Activated CD8-positive, alpha-beta memory T cell treated with anti-CD3 and anti-CD28 coated beads for 1 hour (primary cell): ENCODE measurements at places on chromosomes 2 and 18.

- no peak for DNase-seq
Observed at GRCh38 chr18:9055185-9055584, 47.3 kb upstream of the NDUFV2 start.

- no peak for DNase-seq
Observed at GRCh38 chr2:174334781-174335251, at the start of gene SP9. TSS of gene SP9 (plus strand) at chr2:174334954. CDS start at chr2:174335093, 139 bp downstream.

GRCh38 chr2:128362889-128363228 is 44.2 kb upstream of the HS6ST1 start:
- DNase-seq: no peak

DNA sequence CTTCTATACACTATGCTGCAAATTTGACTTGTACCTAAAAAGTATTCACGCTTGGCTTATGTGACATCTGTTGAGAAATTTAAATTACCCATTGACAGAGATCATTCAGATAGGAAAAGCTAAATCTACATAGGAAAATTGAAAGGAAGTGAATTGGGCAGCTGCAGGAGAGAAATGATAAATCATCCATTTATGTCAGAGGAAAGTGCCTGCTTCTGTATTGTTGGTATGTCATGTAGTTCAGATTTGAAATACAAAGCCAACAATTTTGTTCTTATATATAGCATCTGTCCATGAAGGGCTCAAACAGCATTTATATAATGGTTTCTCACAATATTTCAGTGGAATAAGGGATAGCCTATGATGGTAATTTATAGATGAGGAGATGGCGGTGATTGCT is 17.6 kb downstream of the LINC00305 start:
- no peak for DNase-seq

DNA sequence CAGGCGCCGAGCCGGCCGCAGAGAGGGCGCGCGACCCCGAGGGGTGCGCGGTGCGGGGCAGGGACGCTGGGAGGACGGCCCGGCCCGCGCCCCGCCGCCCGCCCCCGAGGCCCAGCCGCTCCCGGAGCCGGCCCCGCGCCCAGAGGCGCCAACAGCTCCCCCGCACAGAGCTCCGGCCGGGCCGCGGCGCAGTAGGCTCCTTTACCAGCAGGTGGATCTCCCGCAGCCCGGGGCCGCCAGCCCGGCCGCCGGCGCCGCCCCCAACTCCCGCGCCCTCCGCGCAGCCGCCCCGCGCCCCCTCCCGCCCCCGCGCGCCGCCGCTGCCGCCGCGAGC is 258 bp downstream of the MGAT4A start:
- DNase-seq: no peak

- no peak for DNase-seq
Observed at GRCh38 chr2:236568068-236568921, 1.3 kb upstream of the ACKR3 start.

DNA sequence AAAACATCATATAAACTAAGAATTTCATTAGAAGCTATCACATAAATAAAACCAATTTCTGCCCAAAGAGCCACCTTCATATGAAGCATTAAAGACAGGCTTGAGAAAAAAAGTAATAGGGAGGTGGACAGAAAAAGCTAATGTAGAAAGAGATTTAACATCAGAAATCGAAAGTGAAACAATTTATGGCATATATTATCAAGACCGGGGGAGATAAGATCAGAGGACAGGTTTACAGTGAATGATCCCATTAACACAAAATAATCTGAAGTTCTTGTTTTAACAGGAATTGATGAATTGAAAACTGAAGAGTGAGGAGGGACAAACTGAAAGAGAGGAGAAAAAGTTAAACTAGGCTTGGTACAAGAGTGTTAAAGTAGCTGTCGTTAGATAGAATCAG is 786.3 kb upstream of the FSHR start:
- no peak for DNase-seq

- DNase-seq: no peak
Observed at GRCh38 chr2:240791221-240791800, 28.7 kb downstream of the KIF1A start.

DNA sequence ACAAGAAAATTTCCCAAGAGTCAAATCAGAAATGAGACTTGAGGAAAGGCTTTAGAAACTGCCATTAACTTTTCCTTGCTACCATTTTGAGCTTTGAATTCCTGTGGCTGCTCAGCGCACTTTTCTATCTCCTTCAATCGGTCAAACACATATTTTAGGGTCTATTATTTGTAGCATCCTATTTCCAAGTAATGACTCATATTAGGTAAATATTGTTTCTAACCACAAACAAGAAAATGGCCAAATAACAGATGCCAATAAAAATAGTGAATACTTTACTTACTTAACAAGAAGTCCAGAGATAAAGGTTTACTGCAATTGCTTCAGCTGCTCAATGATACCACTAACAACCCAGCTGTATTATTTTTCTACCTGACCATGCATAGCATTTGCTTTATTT is 29.7 kb upstream of the CCDC178 start:
- DNase-seq: no peak

GRCh38 chr18:63708650-63709049 is 5.9 kb downstream of the SERPINB11 start:
- DNase-seq: no peak
